ENCODE measurements at places on chromosomes 5 and 9.

GRCh38 chr9:21085005-21085404 lies 7.3 kb upstream of the IFNB1 start:
- no peak overlapping the region for H3K27ac ChIP-seq
- H3K27me3 ChIP-seq, result no peaks in the 10 kb centered on the region
- no peak overlapping the region for H3K4me3 ChIP-seq
- no peaks in the 10 kb centered on the region for H3K36me3 ChIP-seq

DNA sequence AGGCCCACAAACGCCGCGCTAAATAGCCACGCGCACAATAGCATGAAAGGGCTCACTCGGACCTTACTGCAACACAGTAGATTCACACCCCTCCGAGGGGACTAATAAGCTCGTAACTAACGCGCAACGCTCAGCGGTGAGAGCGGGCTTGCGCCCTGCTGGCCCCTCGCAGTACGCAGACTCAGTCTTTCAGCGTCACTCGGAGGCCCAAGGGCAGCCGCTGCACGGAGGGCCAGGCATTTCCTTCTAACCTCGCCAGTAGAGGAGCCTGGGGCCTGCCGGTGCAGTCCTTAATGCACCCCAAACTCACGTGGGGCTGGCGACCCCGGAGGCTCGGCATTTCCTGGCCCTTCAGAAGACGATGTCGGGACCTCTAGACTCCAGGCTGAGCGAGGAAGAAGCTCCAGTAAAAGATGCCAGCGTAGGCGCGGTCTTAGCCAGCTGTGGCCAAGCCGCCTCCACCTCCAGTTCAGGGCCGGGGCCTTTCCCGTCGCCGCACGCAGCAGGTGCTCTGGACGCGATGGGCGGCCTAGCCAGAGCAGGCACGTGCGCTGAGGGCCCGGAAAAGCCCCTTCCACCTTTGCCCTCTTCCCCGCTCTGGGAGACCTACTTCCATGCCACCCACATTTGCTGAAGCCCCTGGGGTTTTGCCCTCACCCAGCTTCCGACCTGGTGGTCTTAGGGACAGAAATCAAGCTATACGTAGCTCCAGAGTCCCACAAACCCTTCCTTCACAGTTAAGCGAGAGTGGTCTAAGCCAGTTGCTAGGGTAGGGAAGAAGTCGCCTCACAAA lies 38.3 kb upstream of the TIFAB start:
- peaks cover 18% of the 10 kb centered on the region for H3K4me1 ChIP-seq
- H3K36me3 ChIP-seq, result no peaks in the 10 kb centered on the region
- H3K4me3 ChIP-seq, result no peak overlapping the region

DNA sequence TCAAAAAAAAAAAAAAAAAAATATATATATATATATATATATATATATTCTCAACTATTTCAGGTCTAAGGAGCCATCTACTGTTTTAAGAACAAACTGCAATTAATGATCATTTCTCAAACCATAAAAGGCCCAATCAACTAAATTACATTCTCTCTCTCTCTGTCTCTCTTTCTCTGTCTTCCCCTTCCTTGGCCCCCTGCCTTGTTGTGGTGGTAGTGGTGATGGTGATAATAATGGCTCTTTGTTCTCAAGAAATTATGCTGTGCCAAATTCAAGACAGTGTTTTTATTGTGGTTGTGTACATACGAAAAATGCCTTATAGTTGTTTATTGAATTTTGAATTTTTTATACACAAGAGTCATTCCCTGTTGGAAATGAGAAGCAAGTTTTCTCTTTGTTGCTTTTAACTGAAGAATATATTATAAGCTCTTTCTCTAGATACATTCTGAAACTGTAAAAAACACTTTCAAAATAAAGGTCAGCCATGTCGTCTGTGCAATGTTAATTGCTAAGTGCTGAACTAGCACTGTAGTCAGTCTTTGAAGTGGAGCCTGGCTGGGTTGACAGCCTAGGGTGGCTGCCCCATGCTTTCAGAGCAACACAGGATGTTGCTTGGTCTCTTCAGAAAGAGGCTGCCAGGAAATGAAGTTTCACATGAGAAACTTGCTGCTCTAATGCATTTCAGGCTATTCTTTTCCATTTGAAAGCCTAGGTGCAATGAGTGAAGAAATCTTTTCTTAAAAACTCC lies 96.0 kb downstream of the HINT1 start:
- H3K36me3 ChIP-seq, result no peaks in the 10 kb centered on the region
- no peak for DNase-seq
- H3K27me3 ChIP-seq, result no peaks in the 10 kb centered on the region
- H3K27ac ChIP-seq, result no peak overlapping the region

- no peaks in the 10 kb centered on the region for H3K36me3 ChIP-seq
- no peak for DNase-seq
- no peaks in the 10 kb centered on the region for H3K4me1 ChIP-seq
- no peak overlapping the region for H3K4me3 ChIP-seq
Measured at GRCh38 chr5:61981886-61982285, 324.1 kb upstream of the KIF2A start.

- peaks cover 54% of the 10 kb centered on the region for H3K27me3 ChIP-seq
- no peaks in the 10 kb centered on the region for H3K36me3 ChIP-seq
- no peaks in the 10 kb centered on the region for H3K4me1 ChIP-seq
- no peak for DNase-seq
- H3K27ac ChIP-seq, result no peak overlapping the region
Measured at GRCh38 chr5:35009019-35009418, 38.7 kb downstream of the AGXT2 start.

DNA sequence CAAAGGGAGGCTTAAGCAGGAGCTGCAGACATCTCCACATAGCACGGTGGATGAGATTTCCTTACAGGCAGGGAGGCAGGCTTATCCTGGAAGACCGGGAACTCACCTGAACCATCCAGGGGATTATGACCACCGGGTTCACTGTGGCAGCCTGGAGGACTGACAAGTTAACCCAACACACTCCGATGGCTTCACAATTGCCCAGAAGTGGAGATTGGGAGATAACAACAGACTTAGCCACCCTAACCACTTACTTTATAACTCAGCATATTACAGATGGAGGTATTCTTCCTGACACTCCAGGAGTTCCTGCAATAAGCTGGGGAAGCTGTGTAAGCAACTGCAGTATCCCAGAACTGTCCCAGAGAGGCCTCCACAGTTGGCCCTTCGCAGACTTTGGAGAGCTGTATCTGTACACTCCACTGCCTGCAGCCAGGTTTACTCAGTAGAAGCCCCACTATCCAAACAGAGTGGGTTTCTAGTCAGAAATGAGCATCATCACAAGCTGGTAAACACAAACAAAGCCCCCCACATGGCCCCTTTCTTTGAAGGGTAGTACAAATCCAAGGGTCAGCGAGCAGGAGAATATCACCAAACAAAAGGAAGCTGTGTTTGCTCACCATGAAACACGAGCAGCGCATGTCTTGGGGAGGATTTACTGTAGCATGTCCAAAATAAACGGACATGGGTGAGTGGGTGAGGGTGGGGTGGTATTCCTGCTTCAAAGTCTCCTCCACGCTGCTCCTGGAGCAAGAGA lies 462.2 kb downstream of the RASEF start:
- no peaks in the 10 kb centered on the region for H3K27me3 ChIP-seq
- H3K27ac ChIP-seq, result no peak overlapping the region
- H3K36me3 ChIP-seq, result no peaks in the 10 kb centered on the region
- H3K4me3 ChIP-seq, result no peak overlapping the region

- no peaks in the 10 kb centered on the region for H3K27me3 ChIP-seq
- peaks cover 21% of the 10 kb centered on the region for H3K4me1 ChIP-seq
- H3K4me3 ChIP-seq, result no peak overlapping the region
- H3K27ac ChIP-seq, result no peak overlapping the region
- DNase-seq, result peak; percentile 14
Measured at GRCh38 chr5:43891112-43891511, 288.1 kb downstream of the NNT start.

DNA sequence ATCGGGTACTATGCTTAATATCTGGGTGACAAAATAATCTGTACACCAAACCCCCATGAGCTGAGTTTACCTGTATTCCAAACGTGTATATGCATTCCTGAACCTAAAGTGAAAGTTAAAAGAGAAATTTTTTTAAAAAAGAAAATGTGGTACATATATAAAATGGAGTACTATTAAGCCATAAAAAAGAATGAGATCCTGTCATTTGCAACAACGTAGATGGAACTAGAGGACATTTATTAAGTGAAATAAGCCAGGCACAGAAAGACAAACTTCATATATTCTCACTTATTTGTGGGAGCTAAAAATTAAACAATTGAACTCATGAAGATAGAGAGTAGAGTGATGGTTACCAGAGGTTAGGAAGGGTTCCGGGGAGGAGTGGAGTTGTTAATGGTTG lies 44.8 kb downstream of the NDUFAF2 start:
- H3K36me3 ChIP-seq, result no peaks in the 10 kb centered on the region
- no peaks in the 10 kb centered on the region for H3K27me3 ChIP-seq
- H3K27ac ChIP-seq, result no peak overlapping the region
- H3K4me1 ChIP-seq, result no peaks in the 10 kb centered on the region
- DNase-seq, result no peak
- H3K4me3 ChIP-seq, result no peak overlapping the region

DNA sequence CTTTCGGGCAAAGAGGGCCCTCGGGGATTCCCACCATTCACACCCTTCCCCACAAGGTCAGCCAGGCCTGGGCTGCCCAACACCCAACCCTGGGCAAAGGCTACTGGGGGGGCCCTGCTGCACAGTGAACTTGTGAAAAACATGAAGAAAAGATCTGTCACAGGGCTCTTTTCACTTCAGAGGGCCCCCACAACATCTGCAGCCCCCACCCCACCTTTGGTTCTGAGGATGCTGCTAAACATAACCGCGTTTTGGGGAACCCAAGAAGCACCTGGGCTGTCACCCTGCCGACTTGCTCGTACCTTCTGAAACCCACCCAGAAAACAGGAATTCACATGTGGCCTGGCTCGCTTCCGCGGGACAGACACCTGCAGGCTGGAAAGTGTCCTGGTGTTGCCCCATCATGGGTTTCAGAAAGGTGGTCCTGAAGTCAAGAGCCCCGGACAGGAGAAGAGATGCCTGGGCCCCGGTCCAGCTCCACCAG lies 29.3 kb downstream of the B4GALT1 start:
- no peaks in the 10 kb centered on the region for H3K27me3 ChIP-seq
- no peak for DNase-seq
- H3K27ac ChIP-seq, result no peak overlapping the region
- H3K4me3 ChIP-seq, result no peak overlapping the region

DNA sequence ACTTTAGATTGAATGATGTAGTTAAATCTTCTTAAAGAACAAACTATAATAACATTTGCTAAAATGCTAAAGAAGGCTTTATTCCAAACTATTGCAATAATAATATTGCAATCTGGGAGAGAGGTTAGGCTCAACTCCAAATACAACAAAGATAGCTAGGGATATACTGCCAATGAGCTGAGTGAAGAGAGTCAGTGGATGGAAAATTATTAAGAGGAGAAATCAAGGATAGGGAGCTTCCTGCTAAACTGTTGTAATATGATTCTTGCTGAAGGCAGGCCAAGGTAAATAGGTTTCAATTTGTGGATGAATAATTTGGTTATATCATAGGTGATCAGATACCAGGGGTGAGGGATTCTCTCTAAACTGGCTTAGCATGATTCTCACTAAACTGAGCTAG lies 1651.5 kb downstream of the EFNA5 start:
- no peak overlapping the region for H3K4me3 ChIP-seq
- H3K27ac ChIP-seq, result no peak overlapping the region
- DNase-seq, result no peak
- no peaks in the 10 kb centered on the region for H3K36me3 ChIP-seq
- H3K4me1 ChIP-seq, result no peaks in the 10 kb centered on the region

DNA sequence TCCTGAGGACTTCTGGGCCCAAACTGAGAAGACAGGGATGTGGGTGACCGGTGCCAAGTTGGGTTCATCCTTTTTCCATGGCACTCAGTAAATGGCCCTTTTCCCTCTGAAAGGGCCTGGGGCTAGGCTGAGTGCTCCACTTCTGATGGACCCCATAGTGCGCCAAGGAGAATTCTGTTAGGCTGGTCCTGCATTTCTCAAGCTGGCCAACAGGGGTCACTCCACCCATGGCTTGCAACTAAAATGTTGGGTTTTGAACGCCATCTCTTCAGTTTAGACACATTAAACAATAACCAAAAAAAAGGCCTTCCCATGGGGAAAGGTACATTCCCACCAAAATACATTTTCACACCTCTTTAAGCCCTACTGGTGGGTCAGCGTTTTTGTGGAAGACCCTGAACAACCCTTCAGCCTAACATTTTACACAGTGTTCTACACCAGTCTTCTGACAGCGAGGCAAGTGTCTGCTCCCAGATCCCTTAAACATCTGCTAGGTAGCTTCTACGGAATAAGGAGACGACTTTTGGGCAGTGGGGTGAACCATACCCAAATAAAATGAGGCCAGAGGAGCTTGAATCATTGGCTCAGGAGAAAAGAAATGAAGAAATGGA lies 27.3 kb downstream of the CNTFR start:
- H3K4me1 ChIP-seq, result peaks cover 11% of the 10 kb centered on the region
- no peaks in the 10 kb centered on the region for H3K36me3 ChIP-seq
- H3K27me3 ChIP-seq, result peaks cover 84% of the 10 kb centered on the region
- no peak overlapping the region for H3K27ac ChIP-seq
- H3K4me3 ChIP-seq, result no peak overlapping the region

GRCh38 chr9:5633243-5633642 lies 4.3 kb downstream of the RIC1 start:
- H3K4me3 ChIP-seq, result no peak overlapping the region
- H3K27ac ChIP-seq, result peak overlapping the region; percentile 18
- DNase-seq, result no peak
- no peaks in the 10 kb centered on the region for H3K27me3 ChIP-seq
- H3K4me1 ChIP-seq, result peaks cover 27% of the 10 kb centered on the region

- peaks cover 42% of the 10 kb centered on the region for H3K4me1 ChIP-seq
- DNase-seq, result no peak
- peak overlapping the region; percentile 90 for H3K27ac ChIP-seq
Measured at GRCh38 chr5:177087398-177088005, 787 bp downstream of the FGFR4 start.
